ENCODE measurements at places on chromosomes 11 and 22. TPM values are rescaled to one million over a fixed set of nuclear protein-coding genes. Genes with fewer than 3 reads are reported as not detected.

- H3K4me3 ChIP-seq, result no peak overlapping the region
- no peaks in the 10 kb centered on the region for H3K36me3 ChIP-seq
- no peaks in the 10 kb centered on the region for H3K27me3 ChIP-seq
- no peak overlapping the region for H3K27ac ChIP-seq
- H3K4me1 ChIP-seq, result peaks cover 5% of the 10 kb centered on the region
- DNase-seq, result no peak
Observed at GRCh38 chr11:27200779-27201453, 160.3 kb downstream of the BBOX1 start.

DNA sequence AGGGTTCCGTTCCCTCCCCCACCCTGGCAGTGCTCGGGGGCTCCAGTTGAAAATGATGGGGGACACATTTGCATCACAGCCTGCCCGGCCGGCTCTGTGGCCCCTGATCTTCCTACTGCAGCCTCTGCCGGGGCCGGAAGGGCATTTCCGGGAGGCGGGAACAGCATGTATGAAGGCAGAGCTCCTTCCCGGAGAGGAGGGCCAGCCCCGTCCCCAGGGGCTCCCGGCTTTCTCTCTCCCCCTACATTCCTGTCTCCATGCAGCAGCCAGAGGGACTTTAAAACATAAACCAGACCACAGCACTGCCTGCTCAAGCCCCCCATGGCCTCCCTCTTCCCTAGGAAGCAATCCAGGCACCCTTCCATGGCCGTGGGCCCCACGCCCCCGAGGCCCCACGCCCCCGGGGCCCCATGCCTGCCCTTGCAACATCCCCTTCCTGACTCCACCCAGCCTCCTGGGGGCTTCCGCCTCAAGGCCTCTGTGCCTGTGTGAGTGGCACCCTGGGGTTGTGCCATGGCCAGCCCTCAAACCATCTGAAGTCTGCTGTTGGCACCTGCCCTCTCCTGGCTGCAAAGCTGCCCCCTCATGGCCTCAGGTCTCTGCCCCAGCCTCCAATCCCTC lies 73.1 kb downstream of the CDKN1C start:
- peak overlapping the region; percentile 76 for H3K27ac ChIP-seq
- H3K4me3 ChIP-seq, result peak overlapping the region; percentile 47
- peaks cover 25% of the 10 kb centered on the region for H3K4me1 ChIP-seq
- no peaks in the 10 kb centered on the region for H3K27me3 ChIP-seq
- DNase-seq, result no peak
- H3K36me3 ChIP-seq, result peaks cover 8% of the 10 kb centered on the region

DNA sequence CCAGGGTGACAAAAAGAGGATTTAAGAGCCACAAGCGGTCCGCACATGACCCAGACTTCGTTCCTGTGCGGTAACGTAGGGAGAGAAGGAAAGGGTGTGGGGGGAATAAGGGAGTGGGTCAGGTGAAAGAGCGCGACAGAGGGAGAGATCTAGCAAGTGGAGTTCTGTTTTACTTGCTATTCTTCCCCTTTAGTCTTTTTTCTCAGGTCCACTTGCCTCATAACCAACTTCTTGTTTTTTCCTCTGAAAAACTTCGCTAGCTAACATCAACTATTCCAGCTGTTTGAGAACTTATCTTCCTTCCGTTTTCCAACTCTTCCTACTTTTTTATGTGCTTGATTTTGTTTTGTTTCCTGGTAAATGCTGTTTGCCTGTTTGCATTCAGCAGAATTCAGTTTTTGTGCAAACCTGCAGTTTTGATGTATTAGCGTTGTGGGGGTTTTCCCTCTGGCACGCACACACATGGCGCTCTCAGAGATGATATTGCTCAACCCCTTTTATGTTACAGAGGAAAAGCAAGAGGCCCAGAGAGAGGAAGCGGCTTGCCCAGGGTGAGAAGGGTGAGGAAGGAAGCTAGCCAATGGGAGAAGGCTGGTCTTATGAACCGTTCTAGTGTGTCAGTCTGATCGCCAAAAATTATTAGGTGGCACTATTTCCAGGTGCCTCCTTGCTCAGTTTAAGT lies 592 bp upstream of the CTSC start:
- peak overlapping the region; percentile 97 for H3K27ac ChIP-seq
- no peaks in the 10 kb centered on the region for H3K27me3 ChIP-seq
- peak overlapping the region; percentile 93 for H3K4me3 ChIP-seq
- peaks cover 38% of the 10 kb centered on the region for H3K36me3 ChIP-seq
- no peak for DNase-seq
- peaks cover 50% of the 10 kb centered on the region for H3K4me1 ChIP-seq

DNA sequence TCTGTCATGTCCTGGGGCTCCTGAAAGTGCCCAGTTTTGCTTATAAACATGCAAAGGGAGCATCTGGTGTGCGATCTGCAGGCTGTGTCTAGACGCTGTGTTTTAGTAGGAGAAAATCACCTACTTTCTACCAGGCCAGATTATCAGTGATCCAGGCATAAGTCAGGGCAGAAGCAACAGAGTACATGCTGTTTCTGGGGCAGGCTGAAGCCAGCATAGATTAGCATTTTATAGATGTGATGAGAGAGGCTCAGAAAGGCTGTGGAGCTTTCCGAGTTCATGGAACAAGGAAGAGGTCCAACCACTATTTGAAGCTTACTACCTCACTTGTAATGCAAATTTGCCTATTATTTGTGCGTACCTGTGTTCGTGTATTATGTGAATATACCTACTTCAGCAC lies 1208.4 kb upstream of the TENM4 start:
- DNase-seq, result no peak
- no peak overlapping the region for H3K4me3 ChIP-seq
- no peak overlapping the region for H3K27ac ChIP-seq

DNA sequence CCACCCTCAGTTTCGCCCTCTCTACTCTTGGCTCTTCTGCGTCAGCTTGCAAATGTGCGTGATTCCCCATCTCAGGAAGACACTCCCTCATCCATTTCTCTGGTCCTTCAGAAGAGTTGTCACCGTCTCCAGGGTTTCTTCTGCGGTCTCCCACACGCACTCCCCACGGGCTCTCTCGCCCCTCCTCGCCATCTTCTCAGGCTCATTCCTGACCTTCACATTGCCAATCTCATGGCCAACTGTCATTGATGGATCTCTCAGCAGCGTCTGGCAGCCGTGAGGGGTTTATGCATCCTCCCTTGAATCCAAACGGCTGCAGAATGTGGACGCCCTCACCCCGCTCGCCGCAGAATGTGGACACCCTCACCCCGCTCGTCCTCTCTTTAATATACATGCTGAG lies 10.5 kb downstream of the SYNGR1 start:
- H3K27me3 ChIP-seq, result no peaks in the 10 kb centered on the region
- H3K4me3 ChIP-seq, result no peak overlapping the region
- no peak for DNase-seq
- peaks cover 3% of the 10 kb centered on the region for H3K4me1 ChIP-seq

GRCh38 chr11:126186025-126186698 lies 25.3 kb downstream of the RPUSD4 start:
- no peak overlapping the region for H3K4me3 ChIP-seq
- H3K27ac ChIP-seq, result no peak overlapping the region
- no peak for DNase-seq
- peaks cover 8% of the 10 kb centered on the region for H3K4me1 ChIP-seq
- H3K27me3 ChIP-seq, result no peaks in the 10 kb centered on the region

- no peak for DNase-seq
- H3K4me1 ChIP-seq, result peaks cover 32% of the 10 kb centered on the region
- H3K27ac ChIP-seq, result no peak overlapping the region
- H3K4me3 ChIP-seq, result no peak overlapping the region
Observed at GRCh38 chr11:95156916-95157541, 67.4 kb downstream of the ENDOD1 start.

GRCh38 chr11:131504199-131504949 lies 134.0 kb downstream of the NTM start:
- DNase-seq, result no peak
- no peaks in the 10 kb centered on the region for H3K4me1 ChIP-seq
- no peak overlapping the region for H3K4me3 ChIP-seq
- H3K27me3 ChIP-seq, result no peaks in the 10 kb centered on the region
- no peak overlapping the region for H3K27ac ChIP-seq
- H3K36me3 ChIP-seq, result no peaks in the 10 kb centered on the region

DNA sequence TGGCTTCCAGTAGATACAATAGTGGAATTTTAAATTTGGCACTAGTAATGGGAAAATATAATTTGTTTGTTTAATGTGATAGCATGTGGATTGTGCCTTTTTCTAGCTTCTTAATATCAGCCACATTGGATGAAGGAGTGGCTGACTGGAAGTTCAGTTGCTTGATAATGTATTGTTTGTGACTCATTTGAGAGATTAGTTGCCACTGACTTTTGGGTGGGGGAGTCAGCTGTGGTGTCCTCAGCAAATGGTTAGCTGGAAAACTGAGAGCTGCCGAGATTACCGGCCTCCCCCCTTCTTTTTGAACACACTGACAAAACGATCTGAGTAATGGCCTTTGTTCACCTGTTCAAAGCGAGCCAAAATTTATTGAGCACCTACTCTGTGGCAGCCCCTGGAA lies 5.5 kb downstream of the JAM3 start:
- H3K36me3 ChIP-seq, result no peaks in the 10 kb centered on the region
- peaks cover 31% of the 10 kb centered on the region for H3K27me3 ChIP-seq
- no peak for DNase-seq
- H3K4me1 ChIP-seq, result peaks cover 14% of the 10 kb centered on the region
- H3K4me3 ChIP-seq, result no peak overlapping the region
- no peak overlapping the region for H3K27ac ChIP-seq

DNA sequence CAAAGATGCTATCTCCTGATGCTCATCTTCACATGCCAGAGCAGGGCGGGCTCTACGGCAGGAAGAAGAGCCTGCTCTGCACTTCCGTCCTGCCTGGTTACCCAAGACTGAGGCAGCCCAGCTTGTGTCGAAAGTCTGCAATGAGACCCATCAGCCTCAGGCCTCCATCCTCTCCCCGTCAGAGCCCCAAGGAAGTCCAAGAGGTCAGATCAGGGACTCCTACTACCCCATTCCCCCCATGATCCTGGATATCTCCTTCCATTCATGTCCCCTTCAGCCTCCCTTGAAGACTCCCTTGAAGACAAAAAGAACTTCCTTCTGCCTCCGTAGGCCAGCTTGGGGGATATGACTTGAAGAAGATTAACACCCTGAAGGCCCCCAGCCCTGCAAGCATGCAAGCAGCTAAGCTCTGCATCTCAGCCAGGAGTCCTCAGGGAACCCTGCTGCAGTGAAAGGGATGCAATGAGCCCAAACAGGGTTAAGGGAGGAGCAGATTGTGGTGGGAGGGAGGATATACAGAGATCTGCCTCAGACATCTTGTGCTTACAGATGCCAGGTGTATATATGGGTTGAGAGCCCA lies 85.6 kb downstream of the TRIM29 start:
- no peak for DNase-seq
- no peaks in the 10 kb centered on the region for H3K27me3 ChIP-seq
- H3K27ac ChIP-seq, result no peak overlapping the region
- no peak overlapping the region for H3K4me3 ChIP-seq
- no peaks in the 10 kb centered on the region for H3K4me1 ChIP-seq

- H3K4me3 ChIP-seq, result no peak overlapping the region
- peaks cover 30% of the 10 kb centered on the region for H3K36me3 ChIP-seq
- no peak overlapping the region for H3K27ac ChIP-seq
Observed at GRCh38 chr11:117217141-117218084, 14.5 kb downstream of the PCSK7 start.

DNA sequence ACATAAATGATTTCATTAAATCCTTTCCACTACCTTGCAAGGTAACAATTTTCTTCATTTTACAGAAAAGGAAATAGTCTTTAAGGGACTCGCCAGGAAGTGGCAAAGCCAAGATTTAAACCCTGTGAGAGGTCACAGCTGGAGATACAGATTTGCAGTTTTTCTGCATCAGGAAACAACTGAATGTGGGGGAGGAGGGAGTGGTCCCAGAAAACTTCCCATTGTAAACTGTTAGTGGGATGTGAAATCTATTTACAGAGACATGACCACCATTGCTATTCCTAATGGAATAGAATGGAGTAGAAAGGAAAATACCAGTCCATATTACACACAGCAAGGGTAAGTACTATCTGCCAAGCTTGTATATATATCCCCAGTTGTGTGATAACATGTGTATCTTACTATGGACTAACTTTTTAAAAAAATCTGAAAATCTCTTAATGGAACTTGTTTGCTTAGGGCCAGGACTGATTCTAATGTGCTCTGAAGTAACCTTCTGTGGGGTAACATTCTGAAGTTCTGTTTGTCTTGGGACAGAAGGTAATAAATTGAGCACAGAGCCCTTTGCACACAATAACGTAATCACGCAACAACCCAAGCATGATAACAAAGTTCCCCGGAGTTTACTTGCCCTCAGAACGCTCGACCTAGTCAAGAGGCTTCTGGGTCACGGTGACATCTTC lies 10.9 kb upstream of the TSKU start:
- peak overlapping the region; percentile 17 for H3K4me3 ChIP-seq
- H3K4me1 ChIP-seq, result peaks cover 43% of the 10 kb centered on the region
- H3K27me3 ChIP-seq, result peaks cover 9% of the 10 kb centered on the region

DNA sequence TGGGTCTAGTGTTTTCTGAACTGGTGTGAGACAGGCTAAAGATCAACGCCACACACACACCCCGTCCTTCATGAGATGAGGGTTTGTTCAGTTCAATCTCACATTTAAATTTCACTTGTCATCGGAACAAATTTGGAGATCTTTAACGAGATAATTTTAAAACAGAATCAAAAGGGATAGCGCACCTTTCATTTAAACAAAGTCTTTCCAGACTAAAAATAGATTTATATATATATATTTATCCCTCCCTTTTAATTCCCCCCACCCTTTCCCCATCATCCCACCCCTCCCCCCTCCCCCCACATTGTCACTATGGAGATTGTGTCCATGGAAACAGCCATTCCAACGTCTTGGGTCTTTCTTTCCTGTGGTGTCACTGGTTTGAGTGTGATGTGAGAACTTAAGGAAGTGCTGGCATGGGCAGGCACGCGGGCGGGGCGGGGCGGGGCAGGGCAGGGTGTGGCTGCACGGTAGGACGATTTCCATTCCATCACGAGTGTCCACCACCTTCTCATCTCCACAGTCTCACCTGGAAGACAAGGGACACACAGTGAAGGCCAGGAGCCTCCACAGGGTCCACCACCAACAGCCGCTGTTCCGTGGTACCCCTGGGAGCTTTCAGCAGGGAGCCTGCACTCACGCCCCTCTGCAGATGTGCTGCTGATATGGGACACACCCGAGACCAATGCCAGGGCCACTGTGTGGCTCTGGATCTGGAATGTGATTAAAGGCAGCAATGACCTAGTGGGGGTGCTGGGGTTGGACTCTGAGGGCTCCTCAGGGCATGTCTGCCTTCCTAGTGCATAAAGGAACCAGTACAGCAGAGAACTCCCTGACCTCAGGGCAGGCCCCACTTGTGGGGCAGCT lies 30.5 kb upstream of the CYP2D6 start:
- H3K36me3 ChIP-seq, result peaks cover 6% of the 10 kb centered on the region
- no peaks in the 10 kb centered on the region for H3K4me1 ChIP-seq
- no peak overlapping the region for H3K4me3 ChIP-seq
- no peak overlapping the region for H3K27ac ChIP-seq

GRCh38 chr11:35316161-35316560 lies 103.2 kb downstream of the SLC1A2 start:
- no peak overlapping the region for H3K4me3 ChIP-seq
- H3K27ac ChIP-seq, result no peak overlapping the region
- no peak for DNase-seq

- DNase-seq, result peak; percentile 76
- peak overlapping the region; percentile 98 for H3K4me3 ChIP-seq
- peaks cover 39% of the 10 kb centered on the region for H3K4me1 ChIP-seq
- H3K27me3 ChIP-seq, result no peaks in the 10 kb centered on the region
- peak overlapping the region; percentile 100 for H3K27ac ChIP-seq
- peaks cover 54% of the 10 kb centered on the region for H3K36me3 ChIP-seq
Observed at GRCh38 chr22:23696326-23696851, 5.6 kb downstream of the RGL4 start.

The VSTM5 gene
- not detected for total RNA-seq

The SCN3B gene
- total RNA-seq, result not detected

The ANO9 gene
- total RNA-seq, result 122 TPM

The DENND6B gene
- total RNA-seq, result 9.5 TPM

The TSGA10IP gene
- not detected for total RNA-seq

The PARVG gene
- 238 TPM for total RNA-seq

The CACNA1I gene
- 19.0 TPM for total RNA-seq

The OR51B5 gene
- not detected for total RNA-seq

Measured in activated naive CD8-positive, alpha-beta T cell treated with anti-CD3 and anti-CD28 coated beads, Interleukin-2, amount 10 ng/mL, durations not matched to agents 7 days and 5 days (primary cell).